ENCODE measurements at places on chromosomes 13 and 19. TPM values are rescaled to one million over a fixed set of nuclear protein-coding genes. Genes with fewer than 3 reads are reported as not detected.

GRCh38 chr13:107376341-107377125, 808.6 kb upstream of the ARGLU1 start:
- no peak for DNase-seq

DNA sequence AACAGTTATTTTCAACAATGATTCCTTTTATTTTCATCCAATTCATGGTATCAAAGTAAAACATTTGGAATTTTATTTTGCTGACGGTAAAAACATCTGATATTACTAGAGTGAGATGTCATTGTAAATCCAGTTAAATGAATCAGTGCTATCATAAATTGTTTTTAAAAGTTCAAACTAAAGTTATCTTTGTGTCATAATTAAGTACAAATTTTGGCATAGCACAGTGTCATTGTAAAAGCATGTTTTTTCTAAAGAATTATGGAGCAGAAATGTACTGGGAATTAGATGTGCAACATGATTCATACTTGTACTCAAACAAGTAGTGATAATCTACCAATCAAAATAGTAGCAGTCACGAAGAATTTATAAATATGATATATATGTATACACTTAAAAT, 92.8 kb downstream of the FAM216B start:
- no peak for DNase-seq

- no peak for DNase-seq
Observed at GRCh38 chr19:12997179-12997966, 2.1 kb downstream of the NFIX start.

DNA sequence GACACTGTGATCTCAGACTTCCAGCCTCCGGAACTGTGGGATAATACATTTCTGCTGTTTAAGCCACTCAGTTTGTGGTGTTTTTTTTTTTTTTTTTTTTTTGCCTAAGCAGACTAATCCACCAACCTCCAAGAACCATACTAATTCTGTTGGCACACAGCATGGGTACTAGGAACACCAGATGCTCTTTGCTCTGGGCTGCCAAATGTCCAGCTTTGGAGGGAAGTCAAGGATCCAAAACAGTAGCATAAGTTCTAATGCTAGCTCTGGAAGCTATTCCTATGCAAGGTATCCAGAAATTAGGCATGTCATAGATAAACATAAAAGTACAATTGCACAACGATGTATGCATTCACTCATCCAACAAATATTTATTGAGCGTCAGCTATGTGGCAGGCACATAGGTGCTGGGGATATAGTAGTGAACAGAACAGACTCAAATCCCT, 64.5 kb upstream of the WDFY2 start:
- peak; percentile 51 for DNase-seq

GRCh38 chr19:39411081-39411831, 1.2 kb upstream of the PLEKHG2 start:
- DNase-seq: peak; percentile 53

GRCh38 chr13:67366533-67366932, 136.4 kb upstream of the PCDH9 start:
- no peak for DNase-seq

DNA sequence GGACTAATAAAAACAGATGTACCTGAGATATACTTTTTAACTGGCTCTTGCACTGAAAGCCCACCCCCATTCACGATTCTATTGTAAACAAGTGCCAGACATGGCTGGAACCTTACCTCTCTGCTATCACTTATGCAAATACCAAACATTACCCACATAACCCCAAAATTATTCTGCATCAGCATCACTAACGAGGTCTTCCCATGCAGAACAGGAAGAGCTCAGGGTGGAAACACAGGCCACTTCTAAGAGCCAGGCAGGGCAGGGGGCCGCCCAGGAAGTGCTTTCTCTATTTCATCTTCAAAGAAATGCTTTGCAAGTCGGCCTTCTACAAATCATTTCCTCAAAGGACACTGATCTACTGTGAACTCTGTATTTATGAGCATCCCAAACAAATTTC, 7.3 kb downstream of the IRS2 start:
- no peak for DNase-seq

- no peak for DNase-seq
Observed at GRCh38 chr19:1417145-1417544, 9.8 kb downstream of the DAZAP1 start.

DNA sequence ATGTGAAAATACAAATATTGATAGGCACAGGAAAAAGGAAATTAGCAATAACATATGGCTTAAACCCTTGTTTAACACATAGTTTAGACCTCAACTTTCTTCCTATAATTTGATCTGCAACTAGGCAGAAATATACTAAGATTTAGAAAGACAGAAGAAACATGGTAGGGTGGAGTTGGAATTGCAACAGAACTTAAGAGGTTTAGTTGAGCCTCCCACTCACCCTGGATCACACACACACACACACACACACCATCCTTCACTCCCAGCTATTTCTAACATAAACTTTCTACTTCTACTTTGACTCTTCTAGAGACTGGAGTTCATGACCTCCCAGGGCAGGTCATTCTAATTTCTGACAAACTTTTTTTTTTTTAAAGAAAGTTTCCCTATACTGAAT, 47.4 kb downstream of the FLT3 start:
- no peak for DNase-seq

DNA sequence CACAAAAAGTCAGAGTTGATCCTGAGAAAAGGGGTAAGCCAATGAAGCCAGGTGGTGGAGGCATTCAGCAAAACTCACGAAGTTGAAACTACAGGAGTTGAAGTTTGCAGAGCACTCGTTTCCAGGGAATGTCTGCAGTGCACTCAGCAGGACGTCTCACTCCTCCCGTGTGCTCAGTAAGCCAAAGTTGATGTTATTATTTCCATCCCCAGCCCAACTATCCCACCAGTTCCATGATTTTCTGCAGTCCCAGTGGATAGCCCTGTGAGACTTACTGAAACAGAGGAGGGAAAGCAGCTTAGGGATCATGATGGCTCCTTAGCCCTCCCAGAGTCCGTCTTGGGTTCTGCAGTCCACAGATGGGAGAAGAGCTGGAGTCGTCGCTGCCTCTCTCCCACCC, at the start of gene TARM1:
Gene TARM1, minus strand, starts transcription at position 334 of the 400 bp plus-strand sequence. Its CDS starts 25 bp downstream, at position 309.
- DNase-seq: no peak

- peak; percentile 53 for DNase-seq
Observed at GRCh38 chr19:18214779-18215433, 11.1 kb upstream of the RAB3A start.

GRCh38 chr13:113448545-113448884, 4.8 kb downstream of the ADPRHL1 start:
- no peak for DNase-seq

DNA sequence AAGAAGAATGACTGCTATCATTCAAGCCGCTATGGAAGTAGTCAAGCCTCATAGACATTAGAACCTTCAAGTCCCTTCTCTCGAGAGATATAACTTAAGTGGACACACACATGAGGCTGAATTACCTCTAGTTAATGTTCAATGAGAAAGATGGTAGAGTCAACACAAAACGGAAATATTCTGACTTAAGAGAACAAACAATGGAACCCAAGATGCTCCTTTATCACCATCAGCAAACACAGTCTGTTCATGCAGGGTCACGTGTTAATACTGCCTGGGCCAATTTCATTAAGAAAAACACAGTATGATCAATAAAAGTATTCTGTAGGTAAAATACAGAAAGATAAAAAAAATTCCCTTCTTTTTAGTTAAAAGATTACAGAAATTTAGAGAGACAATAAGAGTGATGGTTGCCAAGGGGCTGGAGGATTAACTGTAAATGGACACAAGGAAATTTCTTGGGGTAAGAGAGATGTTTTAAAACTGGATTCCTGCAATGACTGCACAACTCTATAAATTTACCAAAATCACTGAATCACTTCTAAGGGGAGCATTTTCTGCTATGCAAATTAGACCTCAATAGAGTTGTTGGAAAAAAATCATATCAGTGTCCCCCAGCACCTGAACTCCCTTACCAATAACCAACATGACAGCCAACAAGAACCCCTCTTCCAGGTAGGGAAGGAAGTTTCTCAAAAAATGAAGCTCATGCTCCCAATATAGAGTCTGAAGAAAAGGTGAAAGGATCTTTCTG, 256.6 kb downstream of the ABCC4 start:
- DNase-seq: no peak

GRCh38 chr19:28196961-28197360, 1016.0 kb downstream of the UQCRFS1 start:
- no peak for DNase-seq

DNA sequence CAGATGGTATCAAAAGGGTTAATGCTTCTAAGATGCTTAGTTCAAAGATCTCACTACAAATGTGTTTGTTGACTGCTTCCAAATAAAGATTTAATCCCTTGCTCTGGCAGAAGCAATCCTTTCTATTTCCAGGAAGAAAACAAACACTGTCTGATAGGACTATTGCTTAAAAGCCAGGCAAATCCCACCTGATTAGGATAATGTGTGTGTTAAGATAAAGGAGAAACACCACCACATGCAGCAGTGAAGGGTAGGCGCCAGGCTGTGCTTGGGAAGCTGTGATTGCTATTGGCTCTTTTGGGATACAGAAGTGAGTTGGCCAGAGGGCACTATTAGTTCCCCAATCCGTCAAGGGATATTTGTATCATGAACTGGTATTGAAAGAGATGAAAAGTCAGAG, 62.8 kb upstream of the LRCH1 start:
- no peak for DNase-seq

- DNase-seq: no peak
Observed at GRCh38 chr19:896999-897398, 3.7 kb downstream of the RNU6-9 start.

Gene ATP4A
- not detected for total RNA-seq

Gene ZFP28
- total RNA-seq: 9.7 TPM

Gene KCTD12
- 57.0 TPM for total RNA-seq

Gene HSH2D
- 0.28 TPM for total RNA-seq

Gene CEACAM1
- total RNA-seq: 3.6 TPM

Gene RAVER1
- total RNA-seq: 8.3 TPM

Gene PABPC3
- total RNA-seq: 0.48 TPM

Gene ADPRHL1
- 1.2 TPM for total RNA-seq

Gene ZNF491
- total RNA-seq: 0.51 TPM

Gene C19orf12
- 19.6 TPM for total RNA-seq

Gene KIRREL2
- total RNA-seq: not detected

Gene SYCN
- total RNA-seq: not detected

Gene B9D2
- 4.2 TPM for total RNA-seq
